ENCODE measurements at places on chromosomes 16 and 17. TPM values are rescaled to one million over a fixed set of nuclear protein-coding genes. Genes with fewer than 3 reads are reported as not detected.

DNA sequence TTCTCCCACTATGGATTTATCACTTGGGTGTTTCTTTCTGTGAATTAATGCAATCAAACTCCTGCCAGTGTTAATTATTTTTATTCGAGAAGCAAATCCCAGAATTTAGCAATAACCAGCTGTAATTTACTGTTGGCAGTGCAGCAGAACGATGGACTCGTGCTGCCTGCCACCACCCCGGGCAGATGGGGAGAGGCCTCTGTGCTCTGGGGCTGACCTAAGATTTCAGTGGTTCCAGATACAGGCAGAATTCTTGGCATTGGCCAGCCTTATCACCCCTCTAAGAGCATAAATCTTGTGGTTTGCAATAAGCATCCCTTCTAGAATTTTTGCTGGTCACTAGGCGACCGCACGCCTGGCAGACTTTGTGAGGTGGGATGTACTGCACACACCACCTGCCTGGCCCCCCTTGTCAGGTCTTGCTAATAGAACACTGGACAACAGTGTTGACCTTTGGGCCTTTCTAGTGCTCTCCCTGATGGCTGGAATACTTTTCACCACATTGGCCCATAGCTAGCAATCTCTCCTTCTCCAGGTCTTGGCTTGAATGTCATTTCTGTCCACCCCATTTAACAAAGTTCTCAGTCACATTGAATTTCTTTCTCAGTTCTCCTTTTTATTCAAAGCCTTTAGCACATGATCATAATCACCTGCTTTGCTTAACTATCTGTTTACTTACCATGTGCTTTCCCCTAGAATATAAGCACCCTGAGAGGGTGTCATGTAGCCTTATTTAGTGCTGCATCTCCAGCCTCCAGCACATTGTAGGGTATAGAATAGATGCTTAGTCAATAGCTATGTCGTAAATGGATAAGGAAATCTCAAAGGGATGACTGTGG lies 122.1 kb upstream of the DYNLRB2 start:
- DNase-seq = no peak

C16orf96 gene
- total RNA-seq = 0.36 TPM

GRCh38 chr16:73095885-73096421 lies 48.0 kb upstream of the ZFHX3 start:
- no peak for DNase-seq

DNA sequence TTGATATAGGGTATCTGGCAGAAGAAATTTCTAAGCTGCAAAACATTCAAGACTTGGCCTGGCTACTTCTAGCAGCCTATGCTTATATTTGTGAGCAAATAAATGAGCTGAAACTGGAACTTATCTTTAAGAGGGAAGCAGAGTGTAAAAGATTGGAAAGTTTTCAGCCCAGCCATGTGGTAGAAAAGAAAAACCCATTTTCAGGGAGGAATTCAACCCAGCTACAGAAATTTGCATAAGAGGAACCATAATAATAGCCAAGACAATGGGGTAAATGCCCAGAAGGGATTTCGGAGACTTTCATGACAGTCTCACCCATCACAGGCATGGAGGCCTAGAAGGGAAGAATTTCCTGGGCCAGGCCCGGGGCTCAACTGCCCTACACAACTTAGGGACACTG lies 31.7 kb downstream of the RNF112 start:
- no peak for DNase-seq

DNA sequence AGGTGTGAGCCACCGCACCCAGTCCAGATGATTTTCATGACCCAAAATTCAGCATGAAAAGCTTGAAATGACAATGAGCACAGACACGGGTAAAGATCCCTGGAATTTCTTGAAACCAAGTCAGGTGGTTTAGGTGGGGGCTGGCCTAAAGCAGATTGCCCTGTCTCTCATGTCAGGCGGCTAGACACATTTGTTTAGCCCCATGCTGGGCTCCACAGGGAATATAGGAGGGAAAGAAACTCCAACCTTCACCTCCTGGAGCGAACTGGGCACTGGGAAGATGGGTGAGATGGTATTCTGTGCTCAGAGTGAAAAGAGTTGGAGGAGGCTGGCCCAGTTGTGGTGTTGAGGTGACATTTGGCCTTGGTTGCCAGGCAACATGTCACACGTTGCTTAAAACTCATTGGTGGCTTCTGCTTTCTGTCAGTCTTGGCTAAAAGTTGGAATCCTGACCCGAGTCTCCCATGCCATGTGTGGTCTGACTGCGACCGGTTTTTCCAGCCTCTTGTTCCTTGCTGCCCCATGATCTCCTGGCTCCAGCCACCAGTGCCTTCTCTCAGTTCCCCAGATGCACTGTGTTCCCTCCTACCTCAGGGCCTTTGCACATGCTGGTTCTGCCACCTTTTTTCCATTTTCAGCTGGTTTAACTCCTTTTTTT lies 113.7 kb downstream of the ABCC6 start:
- DNase-seq = no peak

DNA sequence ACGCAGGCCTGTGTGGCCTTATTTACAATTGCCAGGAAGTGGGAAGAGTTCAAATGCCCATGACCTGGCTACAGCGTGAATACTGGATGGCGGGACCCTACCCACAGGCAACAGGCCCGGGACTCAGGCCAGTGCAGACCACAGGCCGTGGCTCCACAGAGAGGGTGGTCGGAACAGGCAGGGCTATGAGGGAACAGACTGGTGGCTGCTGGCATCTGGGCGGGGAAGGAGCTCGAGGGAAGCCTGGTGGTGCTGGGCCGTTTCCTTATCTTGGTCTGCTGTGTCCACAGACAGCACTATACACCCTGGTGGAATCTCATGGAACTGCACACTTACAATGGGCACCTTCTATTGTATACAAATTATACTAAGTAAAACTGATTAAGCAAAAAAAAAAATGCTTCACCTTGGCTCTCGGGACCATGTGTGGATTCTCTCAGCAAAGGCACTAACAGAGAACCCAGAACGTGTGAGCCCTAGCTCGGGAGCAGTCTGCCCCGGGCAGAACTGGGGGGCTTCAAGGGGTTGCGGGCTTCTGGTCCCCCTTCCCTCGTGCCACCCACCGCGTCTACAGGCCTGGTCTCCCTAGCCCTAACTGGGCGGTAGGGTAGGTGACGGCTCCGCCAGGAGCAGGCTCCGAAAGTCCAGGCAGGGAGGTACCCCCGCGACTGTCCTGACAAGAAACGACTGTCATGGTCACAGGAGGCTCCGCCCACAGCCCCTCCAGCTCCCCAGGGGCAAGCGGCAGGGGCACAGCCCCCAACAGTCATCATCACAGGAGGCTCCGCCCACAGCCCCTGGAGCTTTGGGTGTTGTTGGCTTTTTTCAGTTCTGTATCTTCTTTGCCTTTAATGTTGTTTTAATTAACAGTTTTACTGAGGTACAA lies 21.8 kb downstream of the CEP131 start:
- DNase-seq = no peak

OTOA gene
- total RNA-seq = 1.2 TPM

GRCh38 chr16:88871349-88871702 lies 4.9 kb upstream of the PABPN1L start:
- DNase-seq = no peak

TBC1D3H gene
- not detected for total RNA-seq

- no peak for DNase-seq
Observed at GRCh38 chr16:31329671-31330552, 25.1 kb upstream of the ITGAX start.

GRCh38 chr16:87163637-87164036 lies 153.6 kb downstream of the C16orf95 start:
- no peak for DNase-seq

GRCh38 chr17:40617678-40618240 lies 29.9 kb downstream of the SMARCE1 start:
- no peak for DNase-seq

ASIC2 gene
- total RNA-seq = not detected

- DNase-seq = no peak
Observed at GRCh38 chr17:28524476-28525424, 18.6 kb downstream of the FOXN1 start.

CDC6 gene
- 4.3 TPM for total RNA-seq

GRCh38 chr17:76541739-76542454 lies 2.1 kb downstream of the PRCD start:
- DNase-seq = no peak

DNA sequence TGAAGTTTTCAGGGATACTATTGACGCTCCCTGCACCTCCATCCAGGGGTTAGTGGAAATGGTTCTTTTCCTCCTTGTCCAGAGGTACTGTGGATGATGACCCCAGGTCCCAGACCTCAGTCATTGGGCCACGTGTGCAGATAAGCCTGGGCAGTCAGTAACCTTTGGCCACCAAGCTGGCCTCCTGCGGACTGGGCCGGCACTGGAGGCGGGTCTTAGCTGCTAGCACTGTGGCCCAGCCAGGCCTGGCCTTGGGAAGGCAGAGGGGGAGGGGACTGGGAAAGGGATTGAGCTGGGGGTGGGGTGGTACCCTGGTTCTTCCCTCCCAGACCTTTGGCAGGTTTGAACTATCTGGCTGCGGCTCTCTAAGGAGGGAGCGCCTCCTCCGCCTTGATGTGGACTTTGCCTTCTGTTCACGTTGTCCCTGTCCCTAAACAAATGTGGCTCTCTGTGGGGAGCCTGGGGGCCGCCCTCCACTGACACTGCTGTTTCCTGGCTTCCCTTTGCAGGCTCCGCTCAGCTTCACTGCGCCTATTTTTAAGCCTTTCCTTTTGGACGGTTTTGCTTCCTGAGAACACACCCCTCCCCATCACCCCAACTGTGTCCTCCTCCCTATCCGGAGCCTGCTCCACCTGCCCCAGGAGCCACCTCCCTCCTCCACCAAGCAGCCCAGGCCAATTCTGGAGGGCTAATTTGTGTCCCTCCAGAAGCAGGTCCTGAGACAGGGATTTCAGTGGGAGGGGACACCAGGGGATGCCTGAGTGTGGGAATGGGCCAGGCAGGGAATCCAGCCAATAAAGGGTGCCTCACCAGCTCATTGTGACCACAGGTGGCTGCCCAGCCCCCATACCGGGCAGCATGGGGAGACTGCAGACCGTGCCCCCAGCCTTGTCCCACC lies 251.9 kb downstream of the SEC14L1 start:
- no peak for DNase-seq

DNA sequence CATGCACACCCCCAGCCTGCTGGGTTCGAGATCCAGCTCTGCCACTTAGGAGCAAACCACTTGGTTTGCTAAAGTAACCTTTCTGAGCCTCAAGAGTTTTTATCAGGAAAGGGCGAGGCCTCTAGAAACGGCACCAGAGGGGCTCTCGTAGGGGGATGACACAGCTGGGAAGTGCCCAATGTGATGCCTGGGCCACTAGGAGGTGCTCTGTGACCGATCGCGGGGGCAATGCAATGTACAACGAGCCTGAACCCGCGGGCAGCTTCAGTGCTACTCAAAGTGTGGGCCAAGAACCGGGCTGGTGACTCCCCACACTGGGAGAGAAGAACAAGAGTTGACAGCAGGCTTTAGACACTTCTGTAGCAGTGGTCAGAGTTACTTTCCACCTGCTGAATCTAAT lies 9.4 kb downstream of the C16orf89 start:
- DNase-seq = no peak

HAS3 gene
- total RNA-seq = 2.2 TPM

MT1H gene
- not detected for total RNA-seq

SLC16A6 gene
- total RNA-seq = 1.9 TPM

GRCh38 chr16:21989751-21990150 lies 11.2 kb downstream of the PDZD9 start:
- no peak for DNase-seq

- no peak for DNase-seq
Observed at GRCh38 chr17:19363460-19364035, 1.0 kb upstream of the B9D1 start.

GRCh38 chr17:77420095-77420803 lies 279.5 kb downstream of the SEC14L1 start:
- DNase-seq = no peak

GRCh38 chr16:15440852-15441251 lies 6.5 kb downstream of the BMERB1 start:
- no peak for DNase-seq
